Activated naive CD4-positive, alpha-beta T cell treated with anti-CD3 and anti-CD28 coated beads for 36 hours (primary cell): ENCODE measurements at places on chromosomes 12 and 14.

DNA sequence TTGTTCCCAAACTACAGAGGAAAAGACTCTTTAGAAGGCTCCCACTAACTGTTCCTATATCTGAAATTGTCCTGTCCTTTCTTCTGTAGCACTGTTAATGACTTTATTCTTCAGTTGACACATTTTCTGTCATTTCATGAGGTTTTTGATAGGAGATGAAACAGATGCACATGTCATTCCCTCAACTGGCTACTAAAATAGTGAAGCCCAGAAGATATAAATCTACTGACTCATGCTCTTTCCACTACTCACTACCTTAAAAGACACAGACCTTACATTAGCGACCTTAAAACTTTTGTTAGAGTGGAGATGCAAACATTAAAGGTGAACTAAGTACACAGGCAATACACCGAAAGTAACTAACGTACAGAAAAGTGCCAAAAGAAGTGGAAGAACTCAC is 59.5 kb upstream of the ANKS1B start:
- DNase-seq: no peak

- no peak for DNase-seq
Observed at GRCh38 chr14:33029511-33029910, 90.8 kb downstream of the NPAS3 start.

DNA sequence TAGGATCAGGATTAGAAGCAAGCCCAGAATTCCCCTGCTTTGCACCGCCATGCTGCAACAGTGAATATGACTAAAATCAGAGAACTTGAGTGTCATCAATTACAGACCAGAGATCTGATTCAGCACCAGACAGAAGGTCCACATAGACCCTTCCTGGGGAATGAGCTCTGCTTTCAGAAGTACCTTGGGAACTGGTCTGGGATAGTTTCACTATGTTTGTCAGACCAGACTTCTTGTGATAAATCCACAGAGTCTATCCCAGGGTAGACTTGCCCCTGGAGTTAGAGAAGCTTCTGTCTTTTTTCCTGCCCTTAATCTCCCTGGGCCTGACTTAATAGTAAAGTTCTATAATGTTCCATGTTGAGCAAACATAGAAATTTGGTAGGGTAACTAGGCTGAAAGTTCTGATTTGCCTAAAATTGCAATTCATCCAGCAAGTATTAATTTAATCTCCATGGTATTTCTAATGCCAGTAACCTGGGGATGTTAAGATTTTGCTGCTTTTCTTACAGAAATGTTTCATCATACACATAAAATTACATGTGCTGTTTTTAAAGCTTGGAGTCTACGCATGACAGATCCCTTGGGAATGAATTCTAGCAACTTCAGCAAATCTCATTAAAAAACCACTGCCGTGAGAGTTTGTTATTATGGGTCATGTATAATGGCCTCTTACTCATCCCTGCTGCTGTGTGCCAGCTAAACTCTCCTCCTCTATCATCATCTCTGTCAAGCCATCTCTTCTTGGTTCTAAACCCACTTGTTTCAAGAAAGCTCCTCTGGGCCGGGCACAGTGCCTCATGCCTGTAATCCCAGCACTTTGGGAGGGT is 61.3 kb upstream of the METAP2 start:
- DNase-seq: no peak

GRCh38 chr12:3101309-3102024 is 24.3 kb downstream of the TSPAN9 start:
- DNase-seq: no peak

DNA sequence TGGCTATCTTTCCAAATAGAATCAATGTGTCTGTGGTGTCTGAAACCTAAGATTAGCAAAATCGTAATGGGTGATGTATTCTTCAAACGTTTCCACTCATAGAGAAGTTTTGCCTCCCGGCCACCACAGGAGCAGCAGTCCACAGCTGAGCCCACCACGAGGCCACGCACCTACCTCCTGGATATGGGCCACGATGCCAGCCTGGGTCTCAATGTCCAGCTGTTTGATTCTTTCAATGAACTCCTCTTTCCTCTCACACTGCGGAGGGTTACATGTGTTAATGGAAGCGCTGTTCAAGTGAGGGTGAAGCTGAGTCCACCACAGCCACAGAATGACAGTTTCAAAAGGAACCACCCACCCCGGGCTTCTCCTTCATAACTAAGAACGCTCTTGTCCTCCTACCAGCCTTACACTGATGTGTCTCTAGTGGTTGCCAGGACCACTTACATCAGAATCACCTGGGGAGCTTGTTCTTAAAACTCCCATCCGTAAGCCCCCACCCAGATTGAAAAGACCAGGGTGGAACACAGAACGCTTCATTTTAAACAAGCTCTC is 75.3 kb downstream of the CCDC88C start:
- DNase-seq: no peak

DNA sequence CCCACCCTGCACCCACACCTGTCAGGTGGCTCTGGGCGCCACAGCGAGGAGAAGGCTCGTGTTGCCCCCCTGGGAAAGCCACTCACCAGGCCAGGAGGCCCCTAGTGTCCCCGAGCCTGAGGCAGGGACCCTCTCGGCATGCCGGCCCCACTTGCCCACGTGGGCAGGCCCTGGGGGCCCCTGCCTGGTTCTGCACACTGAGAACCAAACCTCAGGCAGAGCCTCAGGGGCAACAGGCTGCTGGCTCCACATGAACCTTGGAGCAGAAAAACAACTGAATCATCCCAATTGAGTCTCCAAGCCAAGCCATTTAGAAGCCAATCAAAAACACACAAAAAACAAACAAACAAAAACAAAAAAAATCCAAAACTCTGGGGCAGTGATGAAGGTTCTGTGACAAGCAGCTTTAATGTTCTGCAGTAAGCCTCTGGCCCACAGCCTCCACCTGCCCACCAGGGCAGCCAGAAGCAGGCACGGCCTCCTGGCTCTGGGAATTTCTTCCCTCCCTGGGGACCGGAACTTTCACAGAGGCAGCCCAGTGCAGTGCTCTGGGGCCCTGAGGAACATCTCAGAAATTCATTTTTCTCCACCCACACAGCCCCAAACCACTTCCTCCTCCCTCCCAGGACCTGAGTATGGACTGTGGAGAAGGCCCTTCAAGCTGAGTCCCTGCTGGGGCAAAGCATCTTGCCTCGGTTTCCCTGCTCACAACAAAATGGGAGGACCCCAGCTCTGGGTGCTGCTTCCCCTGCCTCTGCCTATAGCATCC is 90.2 kb downstream of the CHGA start:
- no peak for DNase-seq

- no peak for DNase-seq
Observed at GRCh38 chr12:89262855-89263552, 89.3 kb downstream of the DUSP6 start.

- DNase-seq: no peak
Observed at GRCh38 chr12:95124106-95124505, 50.7 kb upstream of the NR2C1 start.

GRCh38 chr14:62097072-62097471 is 334.9 kb downstream of the SNAPC1 start:
- no peak for DNase-seq

- peak; percentile 87 for DNase-seq
Observed at GRCh38 chr14:91870001-91870400, 2.7 kb upstream of the TC2N start.

DNA sequence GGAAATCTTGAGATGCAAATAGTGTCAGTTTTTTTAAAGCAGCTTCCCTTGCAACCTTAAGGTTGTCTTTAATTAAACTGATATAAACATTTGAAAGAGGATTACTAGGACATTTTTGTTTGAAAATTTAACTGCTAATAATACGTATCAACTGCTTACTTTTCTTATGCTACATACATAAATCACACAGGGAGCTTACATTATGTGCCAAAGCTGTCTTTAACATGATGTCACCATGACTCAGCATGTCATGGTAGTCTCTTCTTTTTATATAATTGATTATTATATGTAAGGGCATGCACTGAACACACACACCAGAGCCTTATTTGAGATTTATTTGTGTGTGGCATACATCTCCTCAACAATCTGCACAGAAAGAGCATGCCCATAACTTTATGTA is 63.0 kb upstream of the PTHLH start:
- no peak for DNase-seq

GRCh38 chr14:22837114-22837749 is 847 bp downstream of the MMP14 start:
- DNase-seq: peak; percentile 53
